ENCODE measurements at places on chromosomes 13 and 19. TPM values are rescaled to one million over a fixed set of nuclear protein-coding genes. Genes with fewer than 3 reads are reported as not detected.

GRCh38 chr13:48595431-48596429, 58.0 kb upstream of the CYSLTR2 start:
- peak; percentile 62 for DNase-seq

GRCh38 chr19:8484331-8484894, 18.0 kb downstream of the PRAM1 start:
- DNase-seq: no peak

DNA sequence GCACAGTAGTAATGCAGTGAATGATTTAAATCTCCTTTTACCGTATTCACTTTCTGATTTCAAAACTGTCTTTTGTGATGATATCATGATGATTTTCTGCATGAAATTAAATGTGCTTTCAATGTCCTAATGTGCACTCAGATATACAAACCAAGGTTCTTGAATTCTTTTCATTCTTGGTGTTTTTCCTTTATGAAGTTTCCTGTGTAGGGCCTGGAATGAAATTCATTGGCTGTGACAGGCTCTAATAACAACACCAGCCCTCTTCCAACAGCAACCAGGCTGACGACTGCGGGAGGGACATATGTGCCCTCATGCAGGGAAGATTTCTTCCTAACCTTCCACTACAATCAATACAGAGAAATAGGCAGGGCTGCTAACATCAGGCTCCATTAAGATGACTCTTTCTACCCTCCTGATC, 1052.0 kb downstream of the DIAPH3 start:
- peak; percentile 4 for DNase-seq

DNA sequence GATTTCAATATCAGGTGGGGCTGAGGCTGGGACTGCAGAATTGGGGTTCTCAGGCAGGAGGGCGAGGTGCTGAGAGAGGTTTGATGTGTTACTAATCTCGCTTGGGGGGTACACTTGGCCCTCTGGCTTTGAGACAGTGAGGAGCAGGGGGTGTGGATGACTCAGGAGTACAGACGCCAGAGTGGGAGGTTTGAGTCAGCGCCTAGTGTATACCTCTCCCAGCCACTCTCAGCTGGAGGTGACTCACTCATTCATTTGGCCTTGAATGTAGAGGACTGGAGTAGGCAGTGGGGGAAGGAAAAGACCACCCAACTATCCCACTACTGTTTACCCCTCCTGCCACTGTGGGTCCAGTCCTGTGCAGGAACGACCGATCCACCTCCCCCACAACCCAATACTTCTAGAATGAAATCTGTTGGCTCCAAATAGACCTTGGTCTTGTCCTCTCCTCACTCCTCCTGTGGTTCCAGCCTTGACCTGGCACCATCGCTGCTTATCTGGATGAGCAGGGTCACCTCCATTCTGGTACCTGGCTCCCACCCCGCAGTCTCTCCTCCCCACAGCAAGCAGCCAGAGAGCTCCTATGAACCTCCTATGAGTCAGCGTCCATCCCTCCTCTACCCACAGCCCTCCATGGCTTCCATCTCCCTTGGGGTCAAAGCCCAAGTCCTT, 20.1 kb upstream of the ZNRF4 start:
- DNase-seq: no peak

DNA sequence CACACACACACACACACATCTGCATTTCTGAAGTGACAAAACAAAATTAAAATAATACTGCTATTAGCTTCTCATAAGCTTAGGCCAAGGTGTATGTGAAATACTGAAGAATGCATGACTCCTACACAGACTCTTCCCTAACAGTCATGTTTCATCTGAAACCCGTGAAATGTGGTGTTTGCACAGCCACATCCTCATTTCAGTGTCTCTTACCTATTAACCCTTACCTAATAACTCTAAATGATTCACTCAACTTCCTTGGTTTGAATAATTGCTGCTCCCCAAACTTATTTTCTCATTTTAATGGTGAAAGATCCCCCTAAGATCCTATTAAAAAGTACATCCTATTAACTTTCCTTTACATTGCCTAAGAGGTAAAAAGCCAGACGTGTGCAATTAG, 117.6 kb downstream of the MIPEP start:
- DNase-seq: no peak

DNA sequence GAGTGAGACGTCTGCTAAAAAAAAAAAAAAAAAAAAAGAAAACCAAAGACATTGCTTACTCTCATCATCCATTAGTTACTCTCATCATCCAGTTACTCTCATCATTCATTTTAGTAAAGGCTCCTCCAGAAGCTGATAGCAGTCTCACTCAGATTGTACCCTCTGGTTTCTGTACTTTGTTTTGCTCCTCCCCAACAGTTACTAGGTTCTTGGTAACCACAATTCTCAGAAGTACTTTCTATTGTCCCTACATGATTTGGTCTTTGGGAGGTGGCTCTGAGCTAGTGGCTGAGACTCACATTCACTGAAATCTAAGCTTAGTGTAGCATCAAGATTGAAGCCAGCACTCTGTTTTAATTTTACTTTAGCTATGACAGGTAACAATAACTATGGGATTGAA, 14.3 kb downstream of the ERICH4 start:
- no peak for DNase-seq

MBD3L2 gene
- not detected for total RNA-seq

MEGF8 gene
- 14.5 TPM for total RNA-seq

CEP89 gene
- 18.7 TPM for total RNA-seq

NTN5 gene
- 0.28 TPM for total RNA-seq

CAPN12 gene
- 2.0 TPM for total RNA-seq

Measured in lung (tissue), 17 donors.